WTC11 (cell line): ENCODE measurements at places on chromosomes 3 and 15.
A peak's percentile ranks its signal among the peaks of the same experiment; 100 is the strongest.

DNA sequence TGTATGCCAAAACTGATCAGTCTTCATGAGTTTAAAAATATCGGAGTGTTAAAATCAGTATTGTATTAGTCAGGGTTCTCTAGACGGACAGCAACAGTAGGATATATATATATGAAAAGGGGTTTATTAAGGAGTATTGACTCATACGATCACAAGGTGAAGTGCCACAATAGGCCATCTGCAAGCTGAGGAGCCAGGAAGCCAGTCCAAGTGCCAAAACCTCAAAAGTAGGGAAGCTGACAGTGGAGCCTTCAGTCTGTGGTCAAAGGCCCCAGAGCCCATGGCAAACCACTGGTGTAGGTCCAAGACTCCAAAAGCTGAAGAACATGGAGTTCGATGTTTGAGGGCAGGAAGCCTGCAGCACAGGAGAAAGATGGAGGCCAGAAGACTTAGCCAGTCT, 391.0 kb upstream of the CADM2 start:
- H3K27ac ChIP-seq: no peak overlapping the region
- DNase-seq: no peak
- no peaks in the 10 kb centered on the region for H3K4me1 ChIP-seq
- no peaks in the 10 kb centered on the region for H3K36me3 ChIP-seq
- no peak overlapping the region for H3K4me3 ChIP-seq
- H3K27me3 ChIP-seq: no peaks in the 10 kb centered on the region

DNA sequence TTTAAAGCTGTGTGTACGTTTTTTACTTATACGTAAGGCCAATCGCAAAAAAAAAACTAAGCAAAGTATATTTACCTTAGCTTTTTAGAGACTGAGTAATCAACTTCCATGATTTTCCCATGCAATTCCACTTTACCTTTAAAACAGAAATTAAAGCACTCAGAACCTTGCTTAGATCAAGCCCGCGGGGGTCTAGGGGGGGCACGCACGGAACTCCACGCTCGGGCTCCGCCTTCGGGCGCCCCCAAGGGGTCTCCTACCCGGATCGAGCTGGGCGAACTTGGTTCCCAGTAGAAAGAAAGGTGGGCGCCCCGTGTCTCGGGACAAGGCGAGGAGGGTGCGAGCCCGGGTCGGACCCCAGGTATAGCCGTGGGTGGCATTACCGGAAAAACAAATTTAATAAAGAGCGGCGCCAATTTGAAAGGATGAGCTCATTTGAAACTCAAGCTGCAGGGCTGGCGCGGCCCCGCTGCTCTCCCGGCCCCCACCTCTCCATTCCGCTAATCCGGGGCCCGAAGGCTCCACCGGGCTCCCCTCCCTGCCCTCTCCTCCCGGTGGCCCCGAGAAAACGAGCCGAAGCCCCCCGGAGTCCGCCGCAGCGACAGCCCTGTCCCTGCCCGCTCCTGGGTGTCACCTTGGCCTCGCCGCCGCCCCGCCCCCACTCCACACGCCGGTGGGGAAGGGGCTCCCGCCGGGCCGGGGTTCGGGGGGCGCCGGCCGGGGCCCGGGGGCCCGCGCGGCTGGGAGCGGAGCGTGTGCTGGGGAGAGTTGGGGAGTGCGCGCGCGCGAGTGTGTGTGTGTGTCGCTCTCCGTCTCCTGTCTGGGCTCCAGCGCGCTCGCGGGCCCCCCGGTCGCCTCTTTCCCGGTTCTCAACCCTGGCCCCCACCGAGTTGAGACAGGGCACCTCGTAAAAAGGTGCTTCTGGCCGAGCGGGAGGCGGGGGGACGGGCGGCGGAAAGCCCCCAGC, 1.5 kb downstream of the IGF2BP2 start:
- H3K4me3 ChIP-seq: peak overlapping the region; percentile 89
- DNase-seq: peak; percentile 51
- H3K36me3 ChIP-seq: peaks cover 19% of the 10 kb centered on the region
- peak overlapping the region; percentile 93 for H3K27ac ChIP-seq
- peaks cover 12% of the 10 kb centered on the region for H3K27me3 ChIP-seq

DNA sequence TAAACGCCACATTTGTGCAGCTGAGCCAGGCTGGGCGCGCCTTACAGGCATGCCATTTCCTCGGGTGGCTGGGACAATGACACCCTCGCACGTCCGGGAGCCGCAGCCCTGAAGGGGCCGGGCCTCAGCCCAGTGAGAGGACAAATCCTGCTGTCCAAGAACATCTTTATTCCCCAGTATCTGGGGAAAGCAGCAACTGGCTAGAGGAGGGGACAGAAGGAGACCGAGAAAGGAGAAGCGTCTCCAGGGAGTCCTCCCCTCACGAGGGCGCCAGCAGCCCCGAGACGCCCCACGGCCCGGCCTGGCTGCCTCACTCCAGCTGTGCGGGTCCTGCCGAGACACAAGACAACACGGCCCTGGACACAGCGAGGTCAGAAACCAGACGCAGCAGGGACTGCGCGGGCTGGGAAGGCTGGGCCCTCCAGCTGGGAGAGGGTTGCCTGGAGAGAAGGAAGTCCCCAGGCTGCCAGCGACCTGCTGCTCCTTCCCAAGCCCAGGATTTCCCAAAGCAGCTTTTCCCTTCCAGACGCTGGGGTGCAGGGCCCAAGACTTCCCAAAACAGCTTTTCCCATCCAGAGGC, 130.2 kb downstream of the CHSY1 start:
- H3K27me3 ChIP-seq: no peaks in the 10 kb centered on the region
- no peak overlapping the region for H3K27ac ChIP-seq
- H3K36me3 ChIP-seq: no peaks in the 10 kb centered on the region
- H3K4me1 ChIP-seq: peaks cover 29% of the 10 kb centered on the region
- peak; percentile 71 for DNase-seq
- H3K4me3 ChIP-seq: no peak overlapping the region

DNA sequence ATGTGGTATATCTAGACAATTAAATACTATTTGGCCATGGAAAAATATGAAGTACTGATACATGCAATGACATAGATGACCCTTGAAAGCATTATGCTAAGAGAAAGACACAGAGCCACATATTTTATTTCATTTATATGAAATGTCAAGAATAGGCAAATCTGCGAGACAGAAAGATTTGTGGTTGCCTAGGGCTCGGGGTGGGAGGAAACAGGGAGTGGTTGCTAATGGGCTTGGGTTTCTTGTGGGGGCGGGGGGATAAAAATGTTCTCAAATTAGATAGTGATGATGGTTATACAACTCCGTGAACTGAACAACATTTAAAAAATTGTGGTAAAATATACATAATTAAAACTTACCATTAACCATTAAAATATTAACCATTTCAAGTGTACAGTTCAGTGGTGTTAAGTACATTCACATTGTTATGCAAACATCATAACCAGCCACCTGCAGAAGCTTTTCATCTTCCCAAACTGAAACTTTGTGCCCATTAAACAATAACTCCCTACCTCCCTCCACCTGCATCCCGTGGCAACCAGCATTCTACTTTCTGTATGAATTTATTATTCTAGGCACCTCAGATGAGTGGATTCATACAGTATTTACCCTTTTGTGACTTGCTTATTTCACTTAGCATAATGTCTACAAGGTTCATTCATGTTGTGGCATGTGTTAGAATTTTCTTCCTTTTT, 24.3 kb upstream of the ANP32A start:
- peaks cover 4% of the 10 kb centered on the region for H3K4me1 ChIP-seq
- no peak overlapping the region for H3K4me3 ChIP-seq
- no peak for DNase-seq

GRCh38 chr3:134627831-134628230, 23.0 kb downstream of the KY start:
- peaks cover 6% of the 10 kb centered on the region for H3K36me3 ChIP-seq
- H3K4me1 ChIP-seq: peaks cover 6% of the 10 kb centered on the region; the same call in 1 of the 2 replicates
- H3K27ac ChIP-seq: no peak overlapping the region
- no peak for DNase-seq
- no peak overlapping the region for H3K4me3 ChIP-seq

DNA sequence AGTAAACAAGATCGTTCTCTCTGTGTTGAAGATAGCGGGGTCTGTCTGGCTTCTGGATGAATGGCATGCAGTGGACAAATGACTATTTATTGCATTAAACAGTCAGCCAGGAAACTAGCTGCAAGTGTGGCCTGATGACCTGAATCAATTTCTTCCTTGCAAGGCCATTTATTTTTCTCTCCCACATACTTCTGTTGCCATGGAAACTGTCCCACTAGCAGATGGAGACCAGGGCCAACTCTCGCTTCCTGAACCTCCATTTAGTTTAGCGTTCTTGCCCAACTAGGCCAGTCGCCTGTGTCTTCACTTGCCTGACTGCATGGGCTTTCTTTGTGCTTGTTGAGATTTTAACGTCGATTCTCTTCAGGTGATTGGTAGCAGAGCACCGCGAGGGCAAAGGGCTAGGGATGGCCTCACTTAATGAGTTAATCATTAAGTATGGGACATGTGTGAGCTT, 27.6 kb downstream of the LMCD1 start:
- no peaks in the 10 kb centered on the region for H3K36me3 ChIP-seq
- no peaks in the 10 kb centered on the region for H3K27me3 ChIP-seq
- no peak overlapping the region for H3K27ac ChIP-seq
- no peak for DNase-seq
- peaks cover 28% of the 10 kb centered on the region for H3K4me1 ChIP-seq

DNA sequence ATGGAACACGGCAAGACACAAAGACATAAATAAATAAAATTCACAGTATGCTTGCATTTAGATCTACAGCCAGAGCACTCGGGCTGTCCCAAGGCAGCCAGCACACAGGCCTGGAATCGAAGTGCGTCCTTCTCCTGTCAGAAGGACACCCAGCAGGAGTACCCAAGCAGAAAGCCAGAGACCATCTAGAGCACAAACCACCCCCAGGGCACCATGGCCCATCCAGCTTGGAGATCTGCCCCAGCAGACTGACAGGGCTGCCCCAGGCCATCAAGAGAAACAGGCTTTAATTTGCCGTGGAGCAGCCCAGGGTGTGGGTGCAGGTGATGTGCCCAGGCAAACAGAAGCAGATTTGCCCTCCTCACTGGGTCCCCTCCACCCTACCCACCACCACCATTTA, 7.8 kb upstream of the SPATA12 start:
- H3K27me3 ChIP-seq: no peaks in the 10 kb centered on the region
- no peaks in the 10 kb centered on the region for H3K36me3 ChIP-seq
- H3K27ac ChIP-seq: no peak overlapping the region; the same call in 1 of the 2 replicates
- DNase-seq: no peak

- peak overlapping the region; percentile 98 for H3K27ac ChIP-seq
- H3K4me1 ChIP-seq: peaks cover 12% of the 10 kb centered on the region
- no peaks in the 10 kb centered on the region for H3K36me3 ChIP-seq
- DNase-seq: peak; percentile 59
Observed at GRCh38 chr15:64355348-64355943, 527 bp downstream of the CSNK1G1 start.

- no peaks in the 10 kb centered on the region for H3K27me3 ChIP-seq
- H3K4me1 ChIP-seq: no peaks in the 10 kb centered on the region
- no peak overlapping the region for H3K4me3 ChIP-seq
- H3K36me3 ChIP-seq: no peaks in the 10 kb centered on the region
- no peak for DNase-seq
Observed at GRCh38 chr3:10462641-10463532, 42.5 kb downstream of the ATP2B2 start.

GRCh38 chr15:60384053-60384452, 13.7 kb downstream of the ANXA2 start:
- DNase-seq: no peak
- H3K27me3 ChIP-seq: no peaks in the 10 kb centered on the region
- no peaks in the 10 kb centered on the region for H3K4me1 ChIP-seq
- H3K4me3 ChIP-seq: no peak overlapping the region
- H3K27ac ChIP-seq: no peak overlapping the region
